ENCODE measurements at places on chromosomes 5 and 9.

DNA sequence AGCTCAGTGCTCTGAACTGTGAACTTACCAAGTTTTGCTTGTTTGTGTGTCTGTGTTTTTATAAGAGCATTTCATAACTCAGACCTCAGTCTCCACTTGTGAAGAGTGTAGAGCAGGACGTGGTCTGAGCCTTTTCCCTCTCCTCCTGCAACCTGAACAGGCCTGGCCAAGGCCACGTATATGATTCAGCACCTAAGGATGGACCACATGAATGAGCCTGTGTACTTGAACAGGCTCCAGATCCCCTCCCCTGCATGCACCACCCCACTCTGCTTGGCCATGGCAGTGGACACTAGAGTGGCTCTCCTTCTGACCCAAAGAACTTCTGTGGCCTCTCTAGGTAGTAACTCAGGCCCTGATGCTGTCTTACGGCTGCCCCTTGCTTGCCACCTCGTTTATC is 125.9 kb upstream of the FSTL4 start:
- DNase-seq = no peak

- DNase-seq = no peak
Measured at GRCh38 chr9:104984121-104984520, 56.2 kb upstream of the ABCA1 start.

GRCh38 chr5:39055768-39056398 is 18.3 kb downstream of the RICTOR start:
- no peak for DNase-seq

- no peak for DNase-seq
Measured at GRCh38 chr5:169746147-169746694, 109.1 kb downstream of the DOCK2 start.

DNA sequence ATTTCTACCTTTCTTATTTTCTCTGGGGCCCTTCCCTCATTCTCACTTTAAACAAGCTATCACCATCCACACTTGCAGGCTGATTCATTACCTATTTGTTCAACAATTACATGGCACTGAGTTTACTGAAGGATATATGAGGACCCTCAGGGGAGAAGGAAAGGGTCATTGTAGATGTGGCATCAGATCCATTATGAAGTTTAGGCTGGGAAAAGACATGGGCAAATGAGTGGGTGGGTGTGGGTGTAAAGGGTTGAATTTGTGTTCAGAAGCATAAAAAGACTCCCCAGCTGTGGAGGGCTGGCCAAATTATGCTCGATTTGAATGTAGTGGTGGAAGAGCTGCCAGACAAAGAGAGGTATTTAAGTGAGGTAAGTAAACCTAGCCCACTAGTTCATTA is 55.9 kb upstream of the MTAP start:
- no peak for DNase-seq

- no peak for DNase-seq
Measured at GRCh38 chr5:53891159-53891558, 330.7 kb downstream of the NDUFS4 start.

DNA sequence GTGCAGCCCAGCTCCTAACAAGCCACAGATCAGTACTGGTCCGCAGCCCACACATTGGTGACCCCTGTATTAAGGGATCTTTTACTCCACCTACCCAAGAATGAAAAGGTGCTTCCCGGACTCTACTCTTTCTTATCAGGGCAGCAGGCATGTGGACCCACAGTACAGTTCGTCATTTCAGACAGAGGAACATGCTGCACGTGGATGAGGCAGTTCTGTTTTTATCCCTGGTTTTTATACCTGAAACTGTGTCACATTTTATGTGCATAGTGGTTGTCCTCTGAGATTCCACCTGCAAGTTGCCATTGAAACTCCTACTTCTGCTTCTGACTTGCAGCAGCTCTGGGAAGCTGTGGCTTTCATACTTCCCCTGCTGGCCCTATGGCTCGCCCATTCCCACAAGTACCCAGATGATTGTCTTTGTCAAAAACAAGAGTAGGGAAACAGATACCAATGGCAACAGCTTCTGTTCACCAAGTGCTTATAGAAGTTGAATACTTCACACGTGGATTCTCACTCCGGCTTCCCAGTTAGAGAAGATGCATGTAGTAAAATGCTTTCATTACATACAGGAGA is 208.0 kb downstream of the TRIO start:
- no peak for DNase-seq

GRCh38 chr5:38258319-38259061 is at the start of gene EGFLAM:
Gene EGFLAM (plus strand): TSS chr5:38258559. CDS start chr5:38258755, 196 bp downstream.
- DNase-seq = peak; percentile 30

DNA sequence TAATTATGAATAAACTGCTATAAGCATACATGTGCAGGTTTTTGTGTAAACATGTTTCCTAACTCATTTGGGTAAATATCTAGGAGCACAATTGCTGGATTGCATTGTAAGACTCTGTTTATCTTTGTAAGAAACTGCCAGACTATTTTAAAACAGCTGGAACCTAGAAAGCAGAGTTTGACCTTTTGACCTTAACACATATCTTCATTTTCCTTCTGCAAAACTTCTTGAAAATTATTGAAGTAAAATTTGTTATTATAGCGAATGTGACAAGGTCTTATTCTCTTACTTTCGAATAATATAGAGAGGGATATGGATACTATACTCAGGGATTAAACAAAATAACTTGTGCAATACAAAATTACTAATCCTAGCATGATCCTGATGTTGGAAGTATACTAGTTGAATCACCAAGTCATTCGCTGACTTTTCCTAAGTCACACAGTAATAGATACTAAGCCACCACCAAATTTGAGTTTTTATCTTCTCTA is 3.2 kb upstream of the ANXA1 start:
- DNase-seq = no peak

DNA sequence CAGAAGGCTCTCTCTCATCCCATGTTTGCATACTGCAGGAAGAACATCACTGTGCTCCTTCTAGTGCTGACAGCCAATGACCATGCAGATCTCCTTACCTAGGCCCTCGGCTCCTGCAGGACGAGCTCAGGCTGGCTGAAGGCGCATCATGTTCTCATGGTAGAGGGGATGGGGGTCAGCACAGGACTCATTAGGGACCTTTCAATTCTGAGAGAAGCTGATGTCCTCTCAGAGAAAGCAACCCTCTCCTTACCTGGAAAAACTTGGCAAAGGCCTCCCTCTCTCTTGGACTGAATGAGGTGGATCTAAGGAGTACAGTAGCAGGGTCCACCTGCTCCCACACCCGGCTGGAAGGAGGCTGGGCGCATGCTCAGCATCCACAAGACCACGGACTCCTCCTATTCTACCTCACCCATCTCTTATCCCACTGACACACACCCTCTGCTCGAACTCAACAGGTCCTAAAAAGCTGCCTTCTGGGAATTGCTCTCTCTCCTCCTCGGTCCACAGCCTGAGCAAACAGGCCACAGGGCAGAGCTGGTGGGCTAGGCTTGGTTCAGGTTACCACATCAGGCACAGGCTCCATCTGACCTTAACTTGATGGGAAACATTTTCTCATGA is 2.9 kb downstream of the IPPK start:
- DNase-seq = no peak

- no peak for DNase-seq
Measured at GRCh38 chr9:2815661-2816060, 28.2 kb downstream of the PUM3 start.

- DNase-seq = peak; percentile 94
Measured at GRCh38 chr5:43603344-43604217, 601 bp downstream of the NNT start.
